KBM-7 (cell line): ENCODE measurements at places on chromosomes 2 and 18.

- DNase-seq: no peak
Measured at GRCh38 chr2:8230466-8230865, 451.4 kb upstream of the ID2 start.

- no peak for DNase-seq
Measured at GRCh38 chr2:61689568-61689967, 151.4 kb upstream of the XPO1 start.

DNA sequence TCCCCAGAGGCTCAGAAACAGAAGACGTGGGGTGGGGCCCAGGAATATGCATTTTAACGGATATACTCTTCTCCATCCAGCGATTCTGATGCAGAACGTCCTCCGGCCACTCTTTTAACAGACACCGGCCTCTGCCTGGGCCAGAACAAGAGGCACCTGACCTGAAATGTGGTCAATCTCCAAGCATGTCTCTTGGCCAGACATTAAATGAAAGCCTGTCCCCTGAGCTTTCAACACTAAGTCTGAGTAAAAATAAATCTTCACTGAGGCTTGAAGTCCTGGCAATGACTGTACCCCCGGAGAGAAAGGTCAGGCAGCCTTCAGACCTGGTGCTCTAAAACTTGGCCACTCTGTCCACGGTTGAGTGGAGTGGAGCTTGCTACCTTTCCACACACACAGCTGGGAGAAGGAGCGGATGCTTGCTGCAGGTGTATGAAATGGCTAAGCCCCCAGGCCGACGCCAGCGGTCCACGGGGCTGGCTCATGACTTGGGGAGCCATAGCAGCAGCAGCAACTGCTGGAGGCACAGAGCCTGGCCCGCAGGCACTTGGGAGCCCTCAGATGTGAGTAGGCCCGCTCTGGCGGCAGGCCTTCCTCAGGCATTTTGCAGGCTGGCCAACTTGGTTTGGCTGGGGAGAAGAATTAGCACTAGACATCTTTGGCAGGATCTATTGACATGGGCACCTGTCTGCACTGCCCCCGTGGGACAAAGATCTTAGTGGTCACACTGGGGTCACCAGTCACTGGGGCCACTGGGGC lies 79.7 kb downstream of the TMEM17 start:
- DNase-seq: no peak

DNA sequence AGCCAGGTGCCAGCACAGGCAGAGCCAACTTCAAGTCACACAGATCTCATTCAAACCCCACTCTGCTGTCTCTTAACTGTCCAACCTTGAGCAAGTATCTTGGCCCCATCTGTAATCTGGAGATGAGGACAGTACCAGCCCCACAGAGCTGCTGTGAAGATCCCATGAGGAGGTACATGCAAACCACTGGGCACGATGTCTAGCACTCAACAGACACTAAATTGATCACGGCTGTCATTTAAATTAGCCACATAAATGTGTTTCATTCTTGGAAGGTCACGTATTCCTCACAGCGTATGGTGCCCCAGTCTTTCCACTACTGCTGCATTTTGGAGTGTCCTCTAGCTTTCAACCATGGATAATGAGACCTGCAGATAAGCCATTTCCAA lies 167.6 kb upstream of the ID2 start:
- no peak for DNase-seq

DNA sequence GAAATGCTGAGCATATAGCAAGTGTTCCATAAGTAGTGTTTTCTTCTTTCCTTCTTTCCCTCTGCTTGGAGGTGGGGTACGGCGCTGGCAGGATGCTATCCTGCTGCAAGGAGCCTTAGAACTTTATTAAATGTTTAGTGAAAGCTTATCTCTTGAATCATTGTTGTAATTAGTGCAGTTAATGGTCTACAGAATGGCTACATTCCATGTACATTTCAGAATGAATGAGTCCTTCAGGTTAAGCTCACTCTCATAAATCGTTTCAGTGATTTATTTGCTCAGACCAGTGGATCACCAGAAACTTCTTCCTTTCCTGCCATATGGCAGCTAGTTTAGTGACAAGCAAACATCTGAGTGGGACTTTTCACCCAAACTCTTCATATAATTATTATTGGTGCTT lies 3.3 kb upstream of the YWHAQ start:
- DNase-seq: no peak

DNA sequence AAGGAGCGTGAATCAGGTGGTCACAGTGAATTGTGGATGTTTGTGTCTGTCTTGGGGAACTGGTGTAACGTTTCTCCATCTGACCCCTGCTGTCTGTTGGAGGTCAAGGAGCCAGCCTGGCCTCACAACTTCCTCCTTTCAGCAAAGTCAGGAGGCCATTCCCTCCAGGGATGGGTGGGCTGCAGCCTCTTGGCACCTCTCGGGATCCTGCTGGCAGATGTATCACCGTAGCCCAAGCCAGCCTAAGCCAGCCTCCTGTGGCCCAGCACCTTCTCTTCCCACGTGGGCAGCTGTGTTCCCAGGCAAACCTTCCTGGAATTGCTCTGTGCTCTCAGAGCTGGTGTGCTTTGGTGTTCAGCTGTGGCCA lies 30.5 kb downstream of the HPCAL1 start:
- DNase-seq: peak; percentile 62

DNA sequence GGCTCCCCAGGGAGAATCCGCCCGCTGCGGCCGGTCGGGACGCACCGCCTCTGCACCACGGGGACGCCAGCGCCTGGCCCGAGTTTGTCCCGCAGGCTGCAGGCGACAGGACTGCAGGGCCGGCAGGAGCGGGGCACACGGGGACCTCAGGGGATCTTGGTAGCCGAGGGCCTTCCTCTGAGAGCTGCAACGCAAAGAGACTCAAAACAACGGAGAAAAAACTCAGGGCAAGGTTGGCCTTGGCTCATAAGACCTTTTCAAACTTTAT lies 79.7 kb downstream of the ARHGEF4 start:
- DNase-seq: no peak

DNA sequence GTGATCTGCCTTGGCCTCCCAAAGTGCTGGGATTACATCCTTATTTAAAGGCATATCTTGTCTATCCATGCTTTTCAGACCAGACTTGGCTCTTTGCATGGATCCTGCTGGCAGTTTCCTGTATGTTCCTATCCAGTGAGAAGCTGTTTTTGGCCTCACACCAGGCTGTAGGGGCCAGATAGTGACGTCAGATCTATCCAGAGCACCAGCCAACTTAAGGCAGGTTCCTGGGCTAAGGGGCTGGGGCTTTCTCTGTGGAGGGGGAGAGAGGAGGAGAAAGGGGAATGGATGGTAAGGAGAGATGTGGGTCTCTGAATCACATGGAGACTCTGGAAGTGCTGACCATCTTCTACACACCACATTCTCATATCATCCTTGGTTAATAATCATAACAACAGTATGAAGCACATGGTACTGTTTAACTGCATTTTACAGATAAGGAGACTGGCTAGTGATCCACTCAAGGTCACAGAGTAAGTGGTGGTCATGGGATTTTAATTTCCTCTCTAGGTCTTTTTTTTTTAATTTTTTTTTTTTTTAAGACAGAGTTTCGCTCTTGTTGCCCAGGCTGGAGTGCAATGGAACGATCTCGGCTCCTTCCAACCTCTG lies 2.0 kb upstream of the FAM117B start:
- no peak for DNase-seq

- no peak for DNase-seq
Measured at GRCh38 chr18:77870894-77871293, 621.2 kb downstream of the GALR1 start.

- no peak for DNase-seq
Measured at GRCh38 chr2:218345491-218346236, 11.0 kb upstream of the CATIP start.

- DNase-seq: no peak
Measured at GRCh38 chr18:38241216-38241615, 675.6 kb upstream of the CELF4 start.

DNA sequence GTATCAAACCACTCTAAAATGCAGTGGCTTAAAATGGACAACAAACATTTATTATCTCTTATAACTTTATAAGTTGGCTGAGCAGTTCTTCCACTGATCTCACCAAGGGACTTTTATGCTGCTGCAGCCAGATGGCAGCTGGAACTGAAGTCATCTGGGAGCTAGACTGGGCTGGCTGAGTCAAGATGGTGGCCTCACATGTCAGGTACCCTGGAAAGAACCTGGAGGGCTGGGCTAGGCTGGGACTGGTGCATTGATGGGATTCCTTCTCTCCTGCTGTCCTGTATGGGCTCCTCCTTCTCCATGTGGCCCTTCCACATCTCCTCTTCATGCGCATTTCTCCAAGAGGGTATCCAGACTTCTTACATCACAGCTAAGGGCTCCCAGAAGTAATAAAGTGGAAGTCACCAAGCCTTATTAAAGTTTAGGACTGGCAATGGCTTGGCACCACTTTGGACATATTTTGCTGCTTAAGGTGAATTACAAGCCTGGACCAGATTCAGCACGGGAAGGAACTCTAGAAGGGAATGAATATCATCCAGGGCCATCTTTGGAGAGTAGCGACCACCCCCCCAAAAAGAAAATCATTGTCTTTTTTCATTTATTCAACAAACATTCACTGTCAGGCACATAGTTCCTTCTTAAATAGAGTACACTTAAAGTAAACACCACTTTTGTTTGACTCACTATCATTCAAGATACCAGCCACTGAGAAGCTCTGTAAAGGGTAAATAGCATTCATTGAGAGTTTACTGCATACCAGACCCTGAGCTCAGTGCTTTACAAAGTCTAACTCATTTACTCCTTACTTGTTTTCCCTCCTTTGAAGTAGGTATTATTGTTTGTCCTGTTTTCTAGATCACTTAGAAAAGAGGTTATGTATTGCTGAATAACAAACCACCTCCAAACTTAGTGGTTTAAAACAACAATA lies 138.0 kb downstream of the ZFP36L2 start:
- DNase-seq: no peak

DNA sequence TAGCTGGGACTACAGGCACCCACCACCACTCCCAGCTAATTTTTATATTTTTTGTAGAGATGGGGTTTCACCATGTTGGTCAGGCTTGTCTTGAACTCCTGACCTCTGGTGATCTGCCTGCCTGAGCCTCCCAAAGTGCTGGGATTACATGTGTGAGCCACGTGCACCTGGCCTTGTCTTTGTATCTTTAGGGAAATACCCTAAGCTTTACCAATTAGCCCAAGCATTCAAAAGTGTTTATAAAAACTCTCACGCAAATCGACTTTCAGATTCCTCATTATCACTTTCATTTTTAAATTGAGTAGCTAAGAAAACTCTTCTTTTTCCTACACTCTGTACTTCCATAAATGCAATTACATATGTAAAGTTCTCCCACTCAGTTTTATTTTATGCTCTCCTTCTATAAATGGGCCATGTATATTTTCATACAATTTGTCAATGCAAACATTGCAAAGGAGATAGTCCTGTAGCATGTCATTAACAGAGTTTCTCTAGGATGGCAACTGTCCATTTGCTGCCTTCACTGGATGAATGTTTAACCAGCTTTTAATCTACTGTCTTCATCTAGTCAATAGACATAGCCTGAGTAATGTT lies 326.2 kb upstream of the LRATD1 start:
- DNase-seq: no peak

DNA sequence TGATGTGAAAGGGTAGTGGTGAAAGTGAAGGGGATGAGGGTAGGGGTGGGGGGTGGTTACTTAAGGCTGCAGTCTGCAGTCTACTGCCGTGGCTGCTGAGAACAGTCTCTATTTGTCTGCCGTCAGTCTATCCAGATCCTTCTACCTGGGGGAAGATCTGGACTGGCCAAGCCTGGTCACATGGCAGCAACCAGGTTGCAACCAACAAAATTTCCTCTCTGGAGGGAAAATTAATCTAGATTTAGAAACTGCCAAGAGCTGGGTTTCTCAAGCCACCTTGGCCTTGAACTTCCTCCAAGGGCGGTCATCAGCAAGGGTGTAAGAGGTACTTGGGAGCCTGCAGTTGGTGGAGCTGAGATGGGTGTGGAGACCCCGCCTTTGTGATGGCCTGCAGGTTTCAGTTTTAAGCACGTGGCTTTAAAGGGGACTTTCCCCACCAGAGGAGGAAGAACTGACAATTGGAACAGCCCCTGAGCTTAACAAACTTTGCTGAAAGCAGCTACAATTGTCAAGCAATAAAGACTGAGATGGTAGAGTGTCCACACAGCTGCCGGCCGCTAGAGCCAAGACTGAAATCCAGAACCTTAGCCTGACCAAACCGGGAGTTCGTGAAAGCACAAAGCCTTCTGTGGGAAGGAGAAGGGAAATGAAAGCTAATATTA lies 31.4 kb upstream of the KCMF1 start:
- DNase-seq: peak; percentile 21

- no peak for DNase-seq
Measured at GRCh38 chr2:31329081-31329625, 85.4 kb downstream of the XDH start.

- DNase-seq: no peak
Measured at GRCh38 chr2:212842544-212843185, 304.1 kb upstream of the ERBB4 start.

- no peak for DNase-seq
Measured at GRCh38 chr2:196963961-196964360, 37.5 kb upstream of the PGAP1 start.

DNA sequence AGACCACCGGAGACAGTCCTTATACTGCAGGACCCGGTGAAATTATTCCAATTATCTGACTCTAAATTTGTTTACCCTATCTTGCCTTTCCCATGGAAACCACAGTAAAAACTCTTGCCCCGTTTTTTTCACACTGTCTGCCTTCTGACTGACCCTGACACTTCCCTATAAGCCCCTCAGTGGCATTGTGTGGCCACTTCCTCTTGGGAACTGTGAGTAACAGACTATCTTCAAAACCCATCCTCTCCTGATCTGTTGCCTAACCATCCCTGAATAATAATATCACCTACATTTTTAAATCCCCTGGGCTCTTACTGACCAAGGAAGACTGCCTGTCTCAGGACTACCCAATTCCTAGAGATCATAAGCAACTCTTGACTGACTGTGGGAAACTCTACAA lies 42.6 kb upstream of the RNF152 start:
- DNase-seq: peak; percentile 15

GRCh38 chr2:24885221-24886125 lies 34.6 kb downstream of the ADCY3 start:
- DNase-seq: peak; percentile 21

DNA sequence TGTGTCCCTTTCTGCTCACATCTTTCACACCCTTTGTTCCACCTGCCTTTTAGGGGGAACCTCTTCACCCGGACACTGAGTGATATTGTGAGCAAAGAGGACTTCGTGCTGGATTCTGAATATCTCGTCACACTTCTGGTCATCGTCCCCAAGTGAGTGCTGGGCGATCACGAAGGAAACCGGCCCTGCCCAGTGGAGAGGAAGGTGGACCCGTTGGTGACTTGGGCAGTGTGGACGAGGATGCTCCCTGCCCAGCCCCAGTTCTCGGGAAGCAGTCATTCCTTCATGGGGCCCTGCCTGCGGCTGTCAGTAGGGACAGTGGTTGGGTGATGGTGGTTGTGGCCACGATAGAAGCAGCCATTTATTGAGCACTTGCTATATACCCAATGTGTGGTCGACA lies 40.8 kb downstream of the PDIA6 start:
- no peak for DNase-seq

DNA sequence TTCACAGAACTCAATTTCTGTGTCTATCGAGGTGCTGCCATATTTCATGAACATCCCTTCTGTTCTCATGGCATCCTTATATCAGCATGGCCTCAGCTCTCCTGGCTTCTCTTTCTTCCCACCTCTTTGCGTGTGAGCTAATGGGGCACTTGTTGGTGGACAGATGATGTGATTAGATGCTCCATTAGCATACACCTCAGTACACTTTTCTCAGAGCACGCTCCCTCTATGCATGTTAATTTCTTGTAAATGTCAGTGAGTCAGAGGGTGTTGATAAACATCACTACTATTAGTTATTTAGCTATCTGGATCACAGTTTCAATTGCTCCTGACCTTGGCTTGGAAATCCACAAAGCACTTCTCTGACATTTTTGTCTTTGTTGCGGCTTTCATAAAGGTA lies 159.4 kb downstream of the CD8B2 start:
- DNase-seq: no peak
